ENCODE measurements at places on chromosomes 3 and 15.

- no peak for DNase-seq
Observed at GRCh38 chr3:187975561-187976364, 178.2 kb upstream of the LPP start.

DNA sequence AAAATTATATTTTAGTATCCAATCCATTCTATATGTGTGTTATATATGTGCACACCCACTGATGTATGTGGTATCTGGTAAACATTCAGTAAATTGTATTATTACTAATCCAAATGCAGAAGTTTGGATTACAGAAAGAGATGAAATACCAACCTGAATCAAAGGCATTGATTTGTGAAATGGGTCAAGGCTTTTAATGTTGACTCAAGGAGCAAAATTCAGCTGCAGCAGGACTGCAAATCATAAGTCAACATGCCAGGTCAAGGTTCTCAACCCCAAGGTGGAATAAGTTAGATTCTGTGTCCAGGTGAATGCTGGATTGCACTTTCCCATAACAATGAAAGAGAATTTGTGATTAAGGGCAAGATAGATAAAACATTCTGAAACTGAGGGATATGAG lies 190.7 kb downstream of the GAP43 start:
- DNase-seq: no peak

- no peak for DNase-seq
Observed at GRCh38 chr3:136711277-136711676, 40.9 kb downstream of the STAG1 start.

GRCh38 chr15:39582286-39582976 lies 1.6 kb downstream of the THBS1 start:
- peak; percentile 80 for DNase-seq

DNA sequence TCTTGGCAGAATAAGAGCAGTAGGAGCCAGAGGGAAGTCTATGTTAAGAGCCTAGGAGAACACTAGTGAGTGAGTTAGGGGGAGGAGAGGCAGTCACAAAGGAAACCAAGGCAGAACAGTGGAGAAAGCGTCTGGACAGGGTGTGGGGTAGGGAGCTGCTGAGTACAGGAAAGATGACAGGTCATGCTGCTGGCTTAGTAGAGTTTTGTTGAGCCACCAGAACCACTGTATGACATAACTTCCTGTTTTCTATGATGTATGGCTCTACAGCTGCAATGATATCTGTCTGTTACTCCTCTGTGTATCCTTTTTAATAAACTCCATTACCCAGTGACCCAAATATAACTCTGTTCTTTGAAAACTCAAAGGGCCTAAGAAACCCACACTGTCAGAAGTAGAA lies 10.6 kb upstream of the STT3B start:
- DNase-seq: no peak

DNA sequence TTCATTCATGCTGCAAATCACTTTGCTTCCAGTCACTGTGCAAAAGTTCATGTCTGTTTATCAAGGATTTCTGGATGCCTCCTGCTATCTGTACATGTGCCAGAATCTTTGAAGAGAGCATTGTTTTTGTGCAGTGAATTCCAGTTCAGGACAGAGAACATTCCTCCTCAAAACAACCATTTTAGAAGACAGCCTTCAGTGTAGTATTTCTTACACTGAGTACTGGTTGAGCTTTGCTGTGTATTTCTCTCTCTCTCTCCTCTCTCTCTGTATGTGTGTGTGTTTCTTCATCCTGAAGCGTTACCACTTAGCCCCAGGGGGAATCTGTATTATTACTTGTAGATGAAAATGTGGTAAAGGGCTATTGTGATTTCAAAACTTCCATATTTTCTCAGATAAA lies 123.8 kb upstream of the CHL1 start:
- DNase-seq: no peak

- DNase-seq: no peak
Observed at GRCh38 chr3:67034371-67034770, 36.3 kb downstream of the KBTBD8 start.

DNA sequence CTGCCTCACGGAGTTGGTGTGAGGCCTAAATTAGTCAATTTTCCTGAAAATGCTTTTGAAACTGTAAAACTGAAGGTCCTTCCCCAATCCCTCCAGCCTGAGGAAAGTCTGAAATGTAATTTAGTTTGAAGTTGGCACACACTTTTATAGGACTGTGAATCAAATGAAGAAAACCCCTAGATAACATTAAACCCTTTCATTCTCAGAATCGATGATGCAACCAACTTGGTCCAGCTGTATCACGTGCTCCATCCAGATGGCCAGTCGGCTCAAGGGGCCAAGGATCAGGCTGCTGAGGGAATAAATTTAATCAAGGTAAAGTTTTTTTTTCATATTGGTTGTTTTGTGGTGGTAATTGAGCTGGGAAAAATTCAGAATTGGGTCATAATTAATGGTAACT lies 11.7 kb downstream of the MRPS22 start:
- DNase-seq: peak; percentile 39

DNA sequence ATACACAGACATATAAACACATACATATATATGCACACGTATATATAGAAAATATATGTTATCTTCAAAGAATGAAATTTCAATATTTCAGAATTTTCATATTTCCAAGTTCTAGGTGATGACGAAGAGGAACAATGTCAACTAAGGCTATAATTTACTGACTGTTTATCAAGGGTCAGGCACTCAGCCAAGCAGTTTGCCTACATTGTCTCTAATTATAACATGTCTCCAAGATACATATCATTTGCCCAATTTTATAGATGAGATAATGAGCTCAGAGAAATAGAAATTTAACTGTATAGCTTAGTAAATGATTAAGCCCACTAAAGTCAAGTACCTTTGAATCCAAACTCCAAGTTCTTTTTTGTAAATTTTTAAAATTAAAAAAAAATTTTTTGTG lies 99.9 kb upstream of the PLSCR4 start:
- DNase-seq: no peak

DNA sequence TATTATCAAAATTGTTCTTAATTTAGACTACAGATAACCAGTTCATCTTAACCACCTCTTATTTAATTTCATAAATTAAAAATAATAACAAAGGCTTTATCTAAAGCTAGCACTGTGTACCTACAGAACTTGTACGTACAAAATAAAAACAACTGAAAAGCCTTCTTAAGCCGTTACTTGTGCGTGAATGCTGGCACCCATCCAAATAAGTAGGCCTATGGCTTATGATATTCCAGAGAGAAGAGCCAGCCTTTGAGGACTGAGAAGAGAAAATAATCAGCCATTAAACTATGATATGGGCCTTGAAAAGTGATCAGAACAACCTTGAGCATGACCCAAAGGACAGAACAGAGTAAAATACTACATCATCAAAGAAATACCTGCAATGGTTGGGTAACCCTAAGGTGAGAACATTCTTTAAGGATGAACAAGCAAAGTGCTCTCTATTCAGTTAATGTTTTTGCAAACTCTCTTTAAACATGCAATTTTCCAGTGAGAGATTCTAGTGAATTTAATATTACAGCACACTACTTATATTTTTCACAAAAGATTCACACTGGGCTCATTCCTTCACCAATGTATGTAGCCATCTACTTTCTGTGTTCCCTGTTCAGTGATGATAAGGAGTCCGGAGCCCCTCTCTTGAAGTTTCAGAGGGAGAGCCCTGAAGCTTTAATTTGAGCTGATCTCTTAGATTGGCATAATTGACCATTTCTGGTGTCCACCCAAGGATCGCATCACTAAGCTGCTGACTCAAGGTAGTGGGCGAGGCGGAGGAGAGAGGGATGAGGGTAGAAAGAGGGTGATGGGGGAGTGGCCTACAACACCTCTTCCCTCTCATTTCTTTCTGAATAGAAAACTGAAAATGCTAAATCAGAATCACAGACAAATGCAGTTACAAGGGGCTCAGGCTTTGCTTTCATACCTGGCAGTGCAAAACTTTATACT lies 7.7 kb upstream of the ACTC1 start:
- DNase-seq: no peak

DNA sequence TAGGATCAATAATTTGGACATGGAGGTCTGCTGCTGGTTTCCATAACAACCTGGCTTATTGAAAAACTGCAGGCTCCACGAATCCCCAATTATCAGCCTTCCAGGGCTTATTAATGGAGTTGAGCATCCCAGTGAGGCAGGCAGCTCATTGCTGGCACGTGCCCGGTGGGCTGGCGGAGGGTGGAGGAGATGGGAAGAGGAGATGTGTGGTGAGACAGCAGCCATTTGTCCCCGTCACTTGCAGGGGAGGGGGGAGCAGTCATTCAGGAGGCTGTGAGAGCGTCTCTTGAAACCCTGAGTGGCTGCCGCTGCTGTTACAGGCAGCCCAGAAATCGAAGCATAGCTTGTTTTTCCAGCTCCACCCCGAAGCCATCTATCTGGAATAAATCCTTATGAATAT lies 70.6 kb downstream of the GAP43 start:
- DNase-seq: no peak

DNA sequence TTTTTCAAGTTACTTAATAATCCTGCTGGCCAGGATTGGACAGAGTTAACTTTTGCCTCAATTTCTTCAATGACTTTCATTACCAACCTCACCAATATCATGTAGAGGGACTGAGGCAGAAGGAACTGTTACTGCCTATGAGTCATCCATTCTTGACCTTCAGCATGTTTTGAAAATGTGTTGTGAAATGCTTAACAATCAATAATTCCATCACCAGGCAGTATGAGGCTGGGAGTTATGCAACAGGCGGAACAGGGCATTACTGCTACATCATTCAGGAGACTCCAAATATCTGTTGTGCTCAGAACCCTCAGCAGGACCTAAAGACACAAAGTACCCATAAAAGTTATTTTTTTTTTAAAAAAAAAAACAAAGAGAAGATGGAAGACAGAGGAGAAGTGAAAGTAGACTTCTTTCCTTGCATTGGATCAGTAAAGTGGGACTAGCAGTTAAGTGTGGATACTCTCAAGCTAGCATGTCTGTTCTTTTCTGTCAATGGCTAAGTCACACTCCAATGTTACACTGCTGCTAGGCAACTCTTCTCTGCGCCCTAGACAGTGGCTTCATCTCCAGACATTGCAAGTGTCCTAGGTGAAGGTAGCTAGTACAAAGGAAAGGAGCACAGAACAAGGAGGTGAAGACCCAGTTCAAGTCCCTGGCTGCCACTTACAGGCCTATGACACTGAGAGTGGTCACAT lies 184.9 kb upstream of the LPP start:
- peak; percentile 66 for DNase-seq

DNA sequence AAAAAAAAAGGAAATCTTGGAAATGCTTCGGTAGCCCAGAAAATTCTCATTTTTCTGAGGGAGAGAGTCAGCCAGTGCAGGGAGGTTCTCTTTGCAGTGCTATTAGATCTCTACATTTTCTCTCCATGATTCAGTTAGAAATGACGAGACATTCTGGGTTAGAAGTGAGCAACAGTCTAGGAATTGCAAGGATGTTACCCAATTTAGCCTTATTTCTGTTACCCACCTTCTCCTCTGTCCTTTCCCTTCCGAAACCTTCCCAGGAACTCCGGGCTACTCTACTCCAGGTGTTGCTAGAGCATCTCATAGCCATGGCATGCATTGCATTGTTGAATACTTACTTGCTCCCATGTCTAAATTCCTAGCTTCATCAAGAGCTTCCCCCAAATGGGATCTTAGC lies 106.8 kb downstream of the EDEM1 start:
- DNase-seq: no peak

GRCh38 chr3:106381286-106381938 lies 512.6 kb upstream of the CBLB start:
- DNase-seq: no peak

DNA sequence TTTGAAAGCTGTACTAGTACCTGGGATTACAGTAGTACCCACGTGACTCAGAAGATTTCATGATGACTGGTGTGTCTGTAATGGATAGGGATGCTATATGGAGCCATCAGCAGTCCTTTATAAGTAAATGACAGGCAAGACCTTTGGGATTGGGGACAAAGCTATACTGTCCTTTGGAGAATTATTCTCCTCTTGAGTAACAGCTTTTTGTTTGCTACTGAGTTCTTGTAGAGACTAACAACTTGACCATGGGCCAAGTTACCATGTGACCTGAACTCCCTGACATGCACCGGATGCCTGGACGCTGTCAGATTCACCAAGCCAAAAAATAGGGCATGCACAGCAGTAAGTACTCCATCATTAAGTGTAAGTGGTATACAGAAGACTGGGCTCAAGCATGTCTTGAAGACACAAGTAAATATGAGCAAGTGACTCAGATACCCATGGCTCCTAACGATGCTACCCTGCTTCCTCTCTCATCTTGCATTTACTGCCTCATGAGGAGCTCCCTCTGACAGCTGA lies 12.9 kb downstream of the SEC11A start:
- DNase-seq: no peak

DNA sequence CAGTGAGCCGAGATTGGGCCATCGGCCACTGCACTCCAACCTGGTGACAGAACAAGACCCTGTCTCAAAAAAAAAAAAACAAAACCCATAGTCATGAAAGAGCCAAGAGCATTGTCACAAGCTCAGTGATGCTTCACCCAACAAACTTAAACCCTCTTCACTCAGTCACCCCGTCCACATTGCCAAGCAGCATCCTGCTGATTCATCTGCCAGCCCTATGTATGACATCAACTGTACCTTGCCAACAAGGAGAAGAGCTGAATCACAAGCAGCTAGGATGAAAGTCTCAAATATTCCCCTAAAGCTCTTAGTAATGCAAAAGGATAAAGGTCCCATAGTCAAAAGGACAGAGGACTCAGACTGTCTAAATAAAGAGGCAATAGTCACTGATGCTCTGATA lies 90.0 kb downstream of the ANO10 start:
- DNase-seq: no peak

All from AG09309 (cell line).